ENCODE measurements at places on chromosomes 5 and 9.

DNA sequence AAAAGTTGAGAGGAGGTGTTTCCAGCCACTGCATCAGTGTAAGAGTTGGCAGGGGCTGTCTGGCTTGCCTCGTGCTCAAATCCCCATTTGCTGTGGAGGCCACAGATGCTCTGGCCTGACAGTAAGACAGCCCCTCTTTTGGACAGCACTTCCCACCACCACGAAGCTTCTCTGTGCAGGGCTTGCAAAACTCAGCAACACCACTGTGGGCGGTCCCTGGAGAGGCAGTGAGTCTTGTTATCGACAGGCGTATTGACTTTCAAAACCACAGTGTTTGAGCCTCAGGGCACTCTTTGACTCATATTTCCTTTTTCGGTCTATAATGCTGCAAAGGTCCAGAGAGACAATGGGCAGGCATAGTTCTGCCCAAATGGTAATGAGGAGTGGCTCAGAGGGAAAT lies 539.5 kb downstream of the EBF1 start:
- DNase-seq: no peak

DNA sequence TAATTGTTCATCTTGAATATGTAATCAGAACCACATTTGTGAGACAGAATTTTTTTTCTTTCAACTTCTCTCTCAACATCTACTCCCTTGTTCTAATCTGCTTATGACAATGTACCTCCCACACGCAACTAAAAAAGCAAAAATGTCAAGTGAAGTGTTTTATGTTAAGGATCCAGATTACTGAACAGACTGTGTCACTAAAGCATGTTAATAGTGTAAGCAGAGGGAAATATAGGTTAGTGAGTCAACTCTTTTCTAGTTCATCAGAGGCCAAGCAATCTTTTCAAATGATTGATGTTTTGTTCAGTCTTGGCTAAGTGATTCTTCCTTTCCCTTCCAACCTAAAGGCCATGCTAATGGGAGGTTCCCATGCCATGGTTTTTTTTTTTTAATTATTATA lies 34.7 kb upstream of the IDNK start:
- no peak for DNase-seq

- DNase-seq: no peak
These were observed 181.8 kb downstream of the SAXO1 start for GRCh38 chr9:18851069-18851795.

GRCh38 chr5:114430532-114430931 lies 68.7 kb downstream of the KCNN2 start:
- no peak for DNase-seq

DNA sequence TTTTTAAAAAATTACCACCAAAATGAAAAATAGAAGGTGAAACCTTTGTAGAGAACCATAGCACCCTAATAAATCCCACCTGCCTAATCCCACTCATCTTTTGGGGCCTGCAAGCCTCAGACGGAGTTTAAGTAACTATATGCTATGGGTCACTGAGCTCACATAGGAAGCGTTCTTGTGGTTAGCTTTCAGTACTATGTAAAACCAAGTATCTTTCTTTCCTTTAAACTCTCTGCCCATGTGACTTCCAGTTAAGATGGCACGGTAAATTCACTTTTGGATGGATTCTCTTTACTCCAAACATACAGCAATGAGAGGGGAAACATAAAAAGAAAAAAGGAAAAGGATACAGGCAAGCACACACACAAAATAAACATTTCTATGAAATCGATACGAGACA lies 50.9 kb downstream of the FANCC start:
- DNase-seq: no peak

DNA sequence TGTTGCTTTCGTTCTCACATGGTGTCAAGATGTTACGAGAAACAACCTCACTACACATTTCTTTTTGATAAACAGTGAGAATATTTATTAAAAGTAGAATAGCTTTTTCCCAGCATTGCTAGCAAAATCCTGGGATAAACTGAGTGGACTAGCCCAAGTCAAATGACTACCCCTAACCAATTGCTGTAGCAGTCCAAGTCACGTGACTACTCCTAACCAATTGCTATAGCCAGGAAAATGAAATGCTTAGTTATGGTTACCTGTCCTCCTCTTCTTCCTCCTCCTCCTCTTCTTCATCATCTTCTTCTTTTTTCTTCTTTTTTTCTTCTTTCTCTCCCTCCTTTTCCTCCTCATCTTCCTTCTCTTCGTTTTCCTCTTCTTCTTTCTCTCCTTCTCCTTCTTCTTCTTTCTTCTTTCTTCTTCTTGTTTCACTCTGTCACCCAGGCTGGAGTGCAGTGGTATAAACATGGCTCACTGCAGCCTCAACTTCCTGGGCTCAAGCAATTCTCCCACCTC lies 85.4 kb downstream of the PDE8B start:
- DNase-seq: no peak

DNA sequence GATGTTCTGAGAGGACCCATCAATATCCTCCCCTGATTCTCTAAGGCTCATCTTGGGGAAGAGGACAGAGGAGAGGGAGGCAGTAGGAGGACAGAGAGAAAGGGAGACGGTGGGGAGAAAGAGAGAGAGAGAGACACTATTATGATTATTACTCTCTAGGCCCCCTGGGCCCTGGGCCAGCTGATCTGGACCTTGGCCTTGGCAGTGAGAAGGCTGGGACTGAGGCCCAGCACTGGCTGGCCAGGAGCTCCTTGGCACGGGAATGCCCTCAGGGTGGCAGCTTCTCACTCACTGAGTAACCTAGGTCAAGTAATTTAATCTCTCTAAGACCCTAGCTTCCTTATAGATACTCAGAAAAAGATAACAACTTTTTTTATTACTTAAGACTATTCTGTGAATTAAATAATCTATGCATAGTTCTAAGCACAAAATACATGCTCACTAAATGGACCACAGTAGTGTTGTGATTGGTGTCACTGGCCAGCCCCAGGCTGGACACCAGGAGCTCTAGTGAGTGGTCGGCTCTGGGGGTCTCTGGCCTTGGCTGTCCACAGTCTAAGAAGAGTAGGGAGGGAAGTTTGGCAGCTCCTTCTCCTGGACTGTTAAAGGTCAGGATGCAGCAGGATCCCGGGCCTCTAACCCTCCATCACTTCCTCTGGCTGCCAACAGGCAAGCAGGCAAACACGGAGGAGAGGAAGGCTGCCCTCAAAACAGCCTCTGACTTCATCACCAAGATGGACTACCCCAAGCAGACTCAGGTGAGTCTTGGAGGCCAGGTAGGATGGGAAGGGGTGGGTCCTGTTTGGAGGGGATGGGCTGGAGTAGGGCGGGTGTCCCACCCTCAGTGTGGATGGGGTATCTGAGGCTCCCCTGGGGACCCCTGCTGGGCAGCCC lies 50.0 kb downstream of the GSN start:
- DNase-seq: no peak

DNA sequence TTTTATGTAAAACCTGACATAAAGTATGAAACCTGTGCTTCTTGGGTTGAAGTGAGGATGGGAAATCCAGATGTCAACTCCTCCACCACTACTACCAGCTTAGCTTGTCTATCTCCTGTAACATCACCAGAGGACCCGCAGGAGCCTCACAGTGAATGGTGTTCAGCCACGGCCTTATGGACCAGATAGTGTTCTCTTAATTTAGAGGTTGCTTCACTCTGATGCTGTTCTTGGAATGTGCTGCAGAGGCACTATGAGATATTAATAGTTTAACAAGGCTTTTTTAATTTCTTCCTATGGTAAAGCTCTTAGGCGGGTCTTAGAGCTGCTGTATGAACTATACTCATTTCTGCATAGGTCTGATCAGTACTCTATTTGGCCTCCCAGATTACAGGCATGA lies 27.9 kb downstream of the NFX1 start:
- DNase-seq: no peak

DNA sequence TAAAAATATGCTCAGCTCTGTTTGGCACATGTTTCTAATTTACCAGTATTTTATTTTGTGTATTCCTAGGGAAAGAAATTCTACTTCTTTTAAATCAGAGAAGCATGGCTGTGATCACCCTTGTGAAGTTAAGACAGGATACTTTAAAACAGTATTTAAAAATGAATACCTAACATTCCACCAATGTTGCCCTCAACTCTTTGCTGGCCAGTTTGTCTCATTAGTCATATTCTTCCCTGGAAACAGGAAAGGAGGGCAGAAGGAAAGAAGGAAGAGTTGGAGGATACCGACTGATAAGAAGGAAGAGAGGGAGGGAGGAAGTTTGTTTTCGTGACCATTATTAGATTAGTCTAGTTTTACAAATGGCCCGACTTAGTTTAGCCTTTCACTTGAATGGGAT lies 137.4 kb downstream of the PLK2 start:
- DNase-seq: no peak

Measured in LNCaP clone FGC (cell line).